Mesothelial cell of epicardium (in vitro differentiated cells): ENCODE measurements at places on chromosomes 5 and 9. TPM values are rescaled to one million over a fixed set of nuclear protein-coding genes. Genes with fewer than 3 reads are reported as not detected.

- no peaks in the 10 kb centered on the region for H3K4me1 ChIP-seq
- DNase-seq = no peak
- no peaks in the 10 kb centered on the region for H3K36me3 ChIP-seq
Measured at GRCh38 chr5:109903061-109903460, 213.3 kb downstream of the MAN2A1 start.

DNA sequence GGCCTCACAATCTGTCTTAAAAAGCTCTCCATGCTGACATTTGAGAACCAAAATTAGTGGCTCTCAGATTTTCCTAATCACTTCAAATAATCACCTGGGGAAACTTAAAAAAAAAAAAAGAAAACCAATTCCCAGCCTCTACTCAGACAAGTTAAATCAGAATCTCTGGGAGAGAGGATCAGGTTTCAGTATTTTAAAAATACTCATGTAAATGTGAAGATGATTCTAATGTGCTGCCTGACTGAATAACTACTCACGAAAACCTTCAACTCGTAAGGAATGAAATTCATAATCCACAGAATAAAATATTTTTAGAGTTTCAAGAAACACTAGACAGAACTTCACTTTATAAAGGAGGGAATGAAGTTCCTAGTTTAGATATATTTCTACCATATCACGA, 114.4 kb downstream of the SVEP1 start:
- H3K36me3 ChIP-seq = peaks cover 18% of the 10 kb centered on the region
- H3K27ac ChIP-seq = no peak overlapping the region
- H3K27me3 ChIP-seq = no peaks in the 10 kb centered on the region
- no peak for DNase-seq

GRCh38 chr9:21324047-21324446, 11.2 kb downstream of the KLHL9 start:
- no peak overlapping the region for H3K27ac ChIP-seq

DNA sequence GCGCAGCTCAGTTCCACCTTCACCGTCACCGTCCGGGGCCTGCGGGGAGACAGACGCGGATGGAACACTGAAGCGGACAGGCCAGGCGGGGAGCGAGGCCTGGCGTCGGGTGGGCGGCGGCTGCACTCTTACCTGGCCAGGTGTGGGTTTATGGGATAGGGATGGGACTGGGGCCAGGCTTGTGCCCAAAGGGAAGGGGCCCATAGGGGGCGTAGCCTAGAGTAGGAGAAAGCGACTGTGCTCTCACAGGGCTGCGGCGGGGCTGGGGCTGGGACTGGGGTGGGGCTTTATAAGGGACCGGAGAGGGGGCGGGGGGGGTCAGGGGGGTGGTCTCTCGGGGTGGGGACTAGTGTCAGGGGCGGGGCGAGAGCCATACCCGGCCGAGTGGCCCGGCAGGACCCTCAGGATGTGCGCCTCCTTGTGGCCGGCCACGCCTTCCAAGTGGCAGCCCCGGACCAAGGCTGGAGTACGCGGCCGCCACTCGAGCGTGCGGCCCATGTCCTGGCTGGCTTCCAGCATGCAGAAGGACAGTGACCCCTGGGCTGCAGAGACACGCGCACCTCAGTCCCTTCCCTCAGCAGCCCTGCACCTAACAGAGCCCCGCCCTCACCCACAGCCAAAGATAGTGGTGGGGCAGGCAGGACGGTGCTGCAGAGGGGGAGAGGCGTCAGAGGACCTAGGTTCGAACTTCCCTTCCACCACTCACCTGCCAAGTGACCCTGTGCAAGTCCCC, 22.8 kb downstream of the FPGS start:
- no peaks in the 10 kb centered on the region for H3K36me3 ChIP-seq
- no peak for DNase-seq
- H3K4me3 ChIP-seq = peak overlapping the region; percentile 34
- peaks cover 26% of the 10 kb centered on the region for H3K4me1 ChIP-seq
- no peak overlapping the region for H3K27ac ChIP-seq

DNA sequence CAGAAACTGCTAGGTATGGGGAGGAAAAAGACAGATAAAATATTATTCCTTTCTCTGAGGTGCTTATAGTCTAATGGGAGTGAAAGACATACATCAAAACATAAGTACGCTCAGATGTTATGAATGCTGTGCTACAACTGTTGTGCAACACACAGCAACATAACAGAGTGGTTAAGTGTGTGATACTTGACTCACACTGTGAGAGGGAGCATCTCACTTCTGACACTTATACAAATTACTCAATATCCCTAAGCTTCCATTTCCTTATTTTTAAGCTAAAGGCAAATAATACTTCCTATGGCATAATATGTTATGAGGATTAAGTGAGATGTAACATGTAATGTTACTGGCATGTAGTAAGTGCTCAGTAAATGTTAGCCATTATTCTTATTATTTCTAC, 110.6 kb upstream of the FER start:
- H3K27ac ChIP-seq = no peak overlapping the region
- H3K4me1 ChIP-seq = peaks cover 11% of the 10 kb centered on the region
- H3K27me3 ChIP-seq = no peaks in the 10 kb centered on the region
- H3K36me3 ChIP-seq = no peaks in the 10 kb centered on the region
- DNase-seq = no peak

- peak overlapping the region; percentile 68 for H3K27ac ChIP-seq
- H3K4me1 ChIP-seq = peaks cover 24% of the 10 kb centered on the region
- peaks cover 2% of the 10 kb centered on the region for H3K36me3 ChIP-seq
Measured at GRCh38 chr5:39517800-39518199, 93.0 kb upstream of the DAB2 start.

BAG1 gene
- 48.0 to 49.6 TPM (median 48.4 TPM) in 3 replicates for total RNA-seq

SFXN1 gene
- 82.1 to 94.3 TPM (median 87.4 TPM) in 3 replicates for total RNA-seq
